Caki2 (cell line): ENCODE measurements at places on chromosomes 3 and 15. TPM values are rescaled to one million over a fixed set of nuclear protein-coding genes. Genes with fewer than 3 reads are reported as not detected.
A peak's percentile ranks its signal among the peaks of the same experiment; 100 is the strongest.

Gene INSYN1
- not detected in 2 replicates for total RNA-seq

Gene WNT5A
- total RNA-seq = 8.1 and 10.9 TPM in 2 replicates

Gene IGF2BP2
- 23.0 and 27.6 TPM in 2 replicates for total RNA-seq

Gene SLC7A14
- total RNA-seq = not detected in 2 replicates

Gene WNT7A
- 0.03 and 0.17 TPM in 2 replicates for total RNA-seq

Gene CD86
- total RNA-seq = not detected in 2 replicates

Gene CATSPER2
- 0.37 and 5.8 TPM in 2 replicates for total RNA-seq

DNA sequence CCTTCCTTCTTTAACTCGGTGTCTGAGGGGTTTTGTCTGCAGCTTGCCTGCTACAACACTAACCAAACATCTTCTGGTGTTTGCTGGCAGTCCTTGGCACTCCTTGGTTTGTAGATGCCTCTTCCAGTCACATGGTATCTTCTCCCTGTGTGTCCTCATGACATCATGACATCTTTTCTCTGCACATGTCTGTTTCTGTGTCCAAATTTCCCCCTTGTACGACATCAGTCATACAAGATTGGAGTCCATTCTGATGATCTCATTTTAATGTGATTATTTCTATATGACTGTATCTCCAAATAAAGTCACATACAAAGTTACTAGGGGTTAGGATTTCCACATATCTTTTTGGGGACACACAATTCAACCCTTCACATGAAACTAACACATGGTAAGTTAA lies 152.3 kb upstream of the LRRN1 start:
- DNase-seq = no peak

- no peak for DNase-seq
Observed at GRCh38 chr3:138046955-138047354, 37.0 kb downstream of the CLDN18 start.

DNA sequence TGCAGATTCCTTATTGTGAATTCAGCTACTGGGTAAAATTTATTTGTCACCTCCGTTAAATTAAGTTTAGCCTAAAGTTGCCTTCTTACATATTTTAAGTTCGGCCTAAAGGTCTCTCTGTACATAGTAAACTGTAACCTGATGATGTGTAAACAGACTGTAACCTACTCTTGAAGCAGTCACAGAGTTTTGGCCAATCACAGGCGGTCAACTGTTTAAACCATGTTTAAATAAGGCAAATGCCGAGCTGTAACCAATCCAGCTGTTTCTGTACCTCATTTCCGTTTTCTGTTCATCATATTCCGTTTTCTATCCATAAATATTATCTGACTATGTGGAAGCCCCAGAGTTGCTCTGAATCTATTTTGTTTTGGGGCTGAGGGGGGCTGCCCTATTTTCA lies 2.4 kb upstream of the ADAMTSL3 start:
- no peak for DNase-seq

- DNase-seq = no peak
Observed at GRCh38 chr15:60838206-60838605, 359.3 kb upstream of the ICE2 start.

GRCh38 chr15:68849497-68849896 lies 28.8 kb upstream of the ANP32A start:
- DNase-seq = no peak

DNA sequence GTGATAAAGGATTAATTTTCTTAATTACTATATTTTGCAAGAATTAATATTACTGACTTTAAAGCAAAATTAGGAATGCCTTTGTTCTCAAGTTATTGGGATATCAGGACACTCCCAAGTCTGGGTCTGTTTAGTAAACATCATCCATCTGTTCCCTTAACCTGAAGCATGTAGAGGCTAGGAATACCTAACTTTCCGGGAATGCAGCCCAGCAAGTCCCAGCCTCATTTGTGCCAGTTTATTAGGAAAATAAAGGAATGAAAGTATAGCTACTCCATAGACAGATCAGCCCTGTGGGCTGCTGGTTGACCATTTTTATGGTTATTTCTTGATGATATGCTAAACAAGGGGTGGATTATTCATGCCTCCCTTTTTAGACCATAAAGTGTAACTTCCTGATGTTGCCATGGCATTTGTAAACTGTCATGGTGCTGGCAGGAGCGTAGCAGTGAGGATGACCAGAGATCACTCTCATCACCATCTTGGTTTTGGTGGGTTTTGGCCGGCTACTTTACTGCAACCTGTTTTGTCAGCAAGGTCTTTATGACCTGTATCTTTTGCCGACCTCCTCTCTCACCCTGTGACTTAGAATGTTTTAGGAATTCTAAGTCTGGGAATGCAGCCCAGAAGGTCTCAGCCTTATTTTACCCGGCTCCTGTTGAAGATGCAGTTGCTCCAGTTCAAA lies 540.2 kb downstream of the NAALADL2 start:
- no peak for DNase-seq

DNA sequence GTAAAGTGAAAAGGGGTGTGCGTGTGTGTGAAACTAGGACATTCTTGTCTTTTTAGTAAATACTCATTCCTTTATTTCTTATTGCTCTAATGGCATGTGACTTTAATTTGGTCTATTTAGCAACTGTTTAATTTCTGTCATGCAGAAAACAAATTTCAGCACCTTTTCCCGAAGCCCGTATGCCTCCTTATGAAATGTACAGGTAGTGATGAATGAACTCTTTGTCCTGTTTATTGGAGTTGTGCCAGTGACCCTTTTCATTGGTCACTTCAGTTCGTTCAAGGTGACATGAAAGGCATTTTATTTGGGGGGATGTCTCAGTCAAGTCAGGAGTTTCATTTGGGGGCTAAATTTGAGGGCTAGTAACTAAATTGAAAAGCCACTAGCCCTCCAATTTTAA lies 55.2 kb downstream of the ITPR1 start:
- DNase-seq = no peak

- DNase-seq = no peak
Observed at GRCh38 chr3:6747017-6747416, 113.9 kb upstream of the GRM7 start.

DNA sequence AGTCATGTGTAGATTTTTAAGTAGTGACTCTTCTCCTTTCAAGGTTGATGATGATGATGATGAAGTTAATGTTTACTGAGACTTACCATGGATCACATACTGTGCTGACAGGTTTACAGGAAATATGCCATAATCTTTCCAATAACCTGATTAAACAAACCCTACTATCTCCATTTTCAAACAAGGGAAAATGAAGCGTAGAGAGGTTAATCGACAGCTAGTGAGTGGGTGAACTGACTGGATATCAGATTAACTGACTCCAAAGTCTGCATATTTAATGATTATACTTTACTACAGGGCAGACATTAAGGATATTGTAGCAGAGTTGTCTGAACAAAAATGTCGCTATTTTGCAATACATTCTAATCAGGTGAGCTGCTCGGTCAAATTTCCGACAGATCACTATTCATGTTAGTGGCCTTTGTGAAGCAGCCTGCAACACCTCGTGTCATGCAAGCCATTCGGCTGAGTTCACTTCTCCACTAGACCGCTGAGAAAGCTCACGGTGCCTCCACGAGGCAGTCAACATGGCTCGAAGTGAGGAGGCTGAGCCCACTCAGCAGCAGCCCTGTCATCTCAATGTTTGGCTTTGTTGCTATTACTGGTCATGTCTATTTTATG lies 264.2 kb downstream of the NFKBIZ start:
- DNase-seq = peak; percentile 95
